ENCODE measurements at places on chromosomes 3 and 15. TPM values are rescaled to one million over a fixed set of nuclear protein-coding genes. Genes with fewer than 3 reads are reported as not detected.

GRCh38 chr3:134445636-134446035 lies 40.1 kb downstream of the ANAPC13 start:
- DNase-seq: peak; percentile 48

The CCDC39 gene
- not detected for total RNA-seq

DNA sequence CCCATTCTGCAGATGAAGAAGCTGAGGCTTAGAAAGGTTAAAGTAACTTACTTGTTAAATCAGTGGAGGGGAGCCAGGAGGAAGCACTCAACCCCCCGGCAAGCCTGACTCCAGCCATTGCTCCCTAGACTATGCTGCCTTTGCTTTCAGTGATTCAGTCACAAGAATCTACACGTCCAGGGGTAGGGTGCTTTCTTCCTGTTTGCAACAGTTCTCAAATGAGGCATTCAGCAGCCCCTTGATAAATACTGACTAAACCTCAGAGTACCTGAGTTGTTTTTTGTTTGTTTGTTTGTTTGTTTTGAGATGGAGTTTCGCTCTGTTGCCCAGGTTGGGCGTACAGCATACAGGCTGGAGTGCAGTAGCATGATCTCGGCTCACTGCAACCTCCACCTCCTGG lies 28.6 kb downstream of the MAGEF1 start:
- DNase-seq: no peak

DNA sequence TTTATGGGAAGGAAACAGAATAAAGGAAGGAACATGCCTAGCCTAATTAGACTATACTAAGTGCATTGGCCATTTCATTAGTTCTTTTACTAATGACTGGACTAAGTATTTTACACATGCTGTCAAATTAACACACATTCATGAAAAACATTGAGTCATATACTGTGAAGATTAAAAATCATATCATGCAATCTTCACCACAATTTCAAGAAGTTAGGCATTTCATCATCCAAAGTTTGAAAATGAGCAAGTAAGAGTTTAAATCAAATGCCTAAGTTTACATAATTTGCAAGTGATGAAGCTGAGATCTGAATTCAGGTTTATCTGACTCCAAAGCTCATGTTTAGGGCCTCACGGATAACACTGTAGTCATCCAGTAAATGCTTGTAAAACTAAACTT lies 601.0 kb downstream of the PDCD6IP start:
- DNase-seq: no peak

GRCh38 chr15:35519541-35520149 lies 26.3 kb downstream of the DPH6 start:
- peak; percentile 56 for DNase-seq

The PCOLCE2 gene
- total RNA-seq: 2.8 TPM

DNA sequence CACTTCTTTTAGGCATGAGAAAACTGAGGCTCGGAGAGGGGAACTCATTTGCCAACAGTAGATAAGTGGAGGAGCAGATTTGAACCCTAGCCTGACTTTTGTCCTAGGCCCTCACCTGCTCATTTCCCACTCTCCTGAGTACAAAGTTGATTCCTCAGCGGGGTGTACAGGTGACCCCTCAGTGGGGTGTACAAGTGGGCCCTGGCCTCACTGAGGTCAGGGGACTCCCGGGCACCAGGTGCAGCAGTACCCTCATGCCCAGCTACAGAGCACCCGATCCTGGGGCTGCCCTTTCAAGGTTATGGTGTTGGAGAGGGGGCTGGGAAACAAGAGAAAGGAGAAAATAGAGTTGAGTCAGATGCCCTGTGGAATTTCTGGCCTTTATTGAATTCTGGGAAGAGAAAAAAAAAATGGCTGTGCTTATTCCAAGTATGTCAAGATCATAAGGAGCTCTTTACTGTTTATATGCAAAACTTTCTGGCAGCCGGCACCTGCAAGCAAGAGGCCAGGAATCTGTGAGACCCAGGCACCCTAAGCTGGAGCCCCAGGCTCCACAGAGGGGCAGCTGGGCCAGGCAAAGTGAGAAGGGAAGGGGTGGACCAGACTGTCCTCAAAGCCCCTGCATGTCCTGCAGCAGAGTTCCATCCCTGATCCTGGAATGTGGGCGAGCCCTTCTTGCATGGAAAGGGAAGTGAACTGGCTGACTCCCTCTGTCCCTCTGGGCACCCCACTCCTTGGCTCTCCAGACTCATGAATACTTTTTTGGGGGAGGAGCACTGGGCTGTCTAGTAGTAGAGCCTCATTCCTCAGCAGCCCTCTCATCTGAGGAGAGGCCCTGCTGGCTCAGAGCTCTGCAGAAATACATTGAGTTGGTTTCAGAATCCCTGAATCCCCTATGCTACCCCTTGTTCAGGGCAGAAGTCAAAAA lies 43.1 kb downstream of the AMOTL2 start:
- peak; percentile 57 for DNase-seq

- peak; percentile 27 for DNase-seq
Observed at GRCh38 chr3:56205406-56205805, 262.9 kb downstream of the ERC2 start.

DNA sequence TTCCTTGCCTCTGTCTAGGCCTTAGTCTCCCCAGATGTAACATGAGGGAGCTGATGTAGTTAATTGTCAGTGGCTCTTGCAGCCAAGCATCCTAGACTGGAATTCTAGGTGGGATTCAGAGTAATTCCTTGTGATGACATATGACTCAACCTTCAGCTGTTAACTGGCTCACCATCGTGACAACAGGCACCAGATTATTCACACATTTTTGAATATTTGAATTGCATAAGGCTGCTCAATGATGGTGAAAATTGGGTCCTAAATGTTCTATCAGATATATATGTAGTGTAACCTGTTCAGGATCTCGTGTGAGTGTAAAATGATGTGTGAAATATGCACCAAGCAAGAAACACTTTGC lies 405.1 kb downstream of the LPP start:
- no peak for DNase-seq

The PEAK1 gene
- total RNA-seq: 13.5 TPM

DNA sequence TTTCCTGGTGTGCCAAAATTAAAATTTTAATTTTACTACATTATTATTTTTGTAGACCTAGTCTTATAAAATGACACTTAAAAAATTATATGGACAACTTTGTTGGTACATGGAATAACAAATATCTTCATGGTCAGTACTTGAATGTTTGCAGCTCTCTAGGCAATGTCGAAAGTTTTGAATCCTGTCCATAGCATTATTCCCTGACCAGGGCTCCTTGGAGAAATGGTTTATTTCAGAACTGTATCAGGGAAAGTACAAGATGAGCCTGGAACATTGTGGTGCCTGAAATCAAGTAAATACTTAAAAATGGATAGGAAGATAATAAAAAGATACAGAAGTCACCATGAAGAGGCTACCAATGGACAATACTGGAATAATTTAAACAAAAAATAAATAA lies 47.6 kb downstream of the ALDH1A2 start:
- no peak for DNase-seq

DNA sequence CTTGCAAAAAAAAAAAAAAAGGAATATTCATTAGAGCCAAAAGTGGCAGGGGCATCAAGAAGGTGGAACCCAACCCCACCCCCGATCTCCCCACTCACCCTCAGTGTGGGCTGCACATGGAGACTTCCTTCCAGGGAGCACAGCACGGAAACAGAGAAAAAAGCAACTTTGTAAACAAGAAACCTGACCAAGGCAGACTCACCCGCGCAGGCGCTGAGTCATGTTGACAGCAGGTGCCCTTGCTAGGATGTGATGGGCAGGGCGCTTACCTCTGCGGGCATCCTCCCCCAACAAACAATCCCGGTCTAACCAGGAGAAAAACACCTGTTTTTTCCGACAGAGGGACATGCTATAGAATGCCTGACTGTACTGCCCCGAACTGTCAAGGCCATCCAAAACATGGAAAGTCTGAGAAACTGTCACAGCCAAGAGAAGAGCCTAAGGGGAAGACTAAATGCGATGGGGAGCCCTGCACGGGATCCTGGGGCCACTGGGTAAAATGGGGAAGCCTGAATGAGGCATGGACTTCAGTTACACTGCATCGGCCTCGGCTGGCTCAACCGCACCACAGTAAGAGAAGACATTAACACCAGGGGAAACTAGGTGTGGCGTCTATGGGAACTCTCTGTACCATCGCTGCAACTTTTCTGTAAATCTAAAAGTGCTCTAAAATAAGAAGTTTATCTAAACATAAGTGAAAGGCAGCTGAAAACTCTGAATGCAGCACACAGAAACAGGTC lies 66.7 kb upstream of the GATA2 start:
- no peak for DNase-seq
